Esophagus mucosa (tissue), 1 donor: ENCODE measurements at places on chromosomes 16 and 17.
A peak's percentile ranks its signal among the peaks of the same experiment; 100 is the strongest.

DNA sequence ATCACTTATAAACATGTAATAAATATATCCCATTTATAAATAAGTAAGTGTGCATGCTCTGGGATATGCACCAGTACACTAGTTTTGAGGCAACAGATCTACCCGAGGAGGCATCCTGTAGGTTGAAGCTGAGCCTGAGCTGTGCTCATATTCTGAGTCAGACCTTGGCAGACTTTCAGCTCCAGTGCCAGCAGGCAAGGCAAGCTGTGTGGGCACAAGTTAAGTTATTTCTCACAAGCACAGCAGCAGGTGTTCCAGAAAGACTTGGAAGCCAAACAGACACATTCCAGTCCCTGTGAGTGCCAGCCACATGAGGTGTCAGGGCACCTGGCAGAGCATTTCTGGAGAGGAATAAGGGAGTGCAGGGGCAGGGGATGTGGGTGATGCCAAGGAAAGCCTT, 1.3 kb upstream of the CLEC19A start:
- ATAC-seq = peak; percentile 88

GRCh38 chr17:38961413-38961812, 5.8 kb downstream of the FBXO47 start:
- no peak for ATAC-seq

GRCh38 chr16:17304491-17305119, 166.2 kb downstream of the XYLT1 start:
- peak; percentile 83 for ATAC-seq

GRCh38 chr16:56368545-56368944, 56.8 kb downstream of the AMFR start:
- ATAC-seq = no peak

GRCh38 chr16:78816499-78817195, 717.2 kb downstream of the WWOX start:
- no peak for ATAC-seq

- ATAC-seq = peak; percentile 71
These were observed 7.8 kb downstream of the CLCN7 start for GRCh38 chr16:1466968-1467521.

DNA sequence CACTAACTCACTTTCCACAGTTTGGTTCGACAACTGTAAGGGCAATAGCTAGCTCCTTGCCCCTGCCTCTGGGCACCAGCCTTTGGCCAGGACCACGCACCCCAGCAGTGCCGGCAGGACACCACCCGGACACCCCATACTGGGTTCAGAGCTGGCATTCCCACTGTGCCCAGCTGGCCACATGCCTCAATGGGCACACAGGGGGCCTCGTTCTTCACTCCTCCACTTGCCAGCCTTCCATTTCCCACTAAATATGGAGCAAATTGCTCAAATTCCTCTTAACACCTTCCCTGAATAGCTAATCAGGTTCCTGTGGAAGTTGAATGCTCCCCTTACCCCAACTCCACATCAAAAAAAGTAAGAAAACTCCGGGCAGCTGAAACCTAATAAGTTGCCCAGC, 52.5 kb downstream of the PIPOX start:
- no peak for ATAC-seq

GRCh38 chr16:79592186-79592585, 8.4 kb downstream of the MAF start:
- no peak for ATAC-seq

DNA sequence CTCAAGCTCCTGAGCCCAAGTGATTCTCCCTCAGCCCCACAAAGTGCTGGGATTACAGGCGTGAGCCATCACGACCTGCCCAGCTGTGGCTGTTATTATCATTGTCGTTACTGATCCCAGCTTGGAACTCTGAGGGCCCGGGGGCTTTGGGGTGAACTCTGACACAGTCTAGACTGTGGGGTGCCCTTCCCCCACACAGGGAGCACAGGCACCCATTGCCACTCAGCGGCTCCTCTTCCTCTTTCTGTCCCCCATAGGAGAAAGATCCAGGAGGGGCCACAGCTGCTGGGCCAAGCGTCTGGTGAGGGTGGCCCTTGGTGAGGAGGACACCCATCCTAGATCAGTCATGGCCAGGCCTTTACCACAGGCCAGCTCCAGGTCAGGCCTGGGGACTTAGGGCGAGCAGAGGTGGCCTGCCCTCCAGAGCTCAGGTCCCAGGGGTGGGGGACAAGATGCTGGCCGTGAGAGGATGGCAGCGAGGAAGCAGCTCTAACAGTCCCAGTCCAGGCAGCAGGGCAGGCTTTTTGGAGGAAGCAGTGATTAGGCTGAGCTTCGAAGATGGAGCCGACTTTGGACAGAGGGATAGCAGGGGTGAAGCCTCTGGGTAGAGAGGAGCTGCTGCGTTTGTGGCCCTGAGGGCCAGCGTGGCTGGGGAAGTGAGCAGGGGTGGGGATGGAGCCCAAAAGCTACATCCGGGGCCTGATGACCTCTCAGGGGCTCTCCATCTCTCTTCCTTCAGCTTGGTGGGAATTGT, 24.7 kb downstream of the TMEM235 start:
- ATAC-seq = no peak

GRCh38 chr17:58338841-58339754, 10.5 kb upstream of the TSPOAP1 start:
- ATAC-seq = peak; percentile 28

- no peak for ATAC-seq
These were observed 6.5 kb upstream of the OR2C1 start for GRCh38 chr16:3349175-3349574.

DNA sequence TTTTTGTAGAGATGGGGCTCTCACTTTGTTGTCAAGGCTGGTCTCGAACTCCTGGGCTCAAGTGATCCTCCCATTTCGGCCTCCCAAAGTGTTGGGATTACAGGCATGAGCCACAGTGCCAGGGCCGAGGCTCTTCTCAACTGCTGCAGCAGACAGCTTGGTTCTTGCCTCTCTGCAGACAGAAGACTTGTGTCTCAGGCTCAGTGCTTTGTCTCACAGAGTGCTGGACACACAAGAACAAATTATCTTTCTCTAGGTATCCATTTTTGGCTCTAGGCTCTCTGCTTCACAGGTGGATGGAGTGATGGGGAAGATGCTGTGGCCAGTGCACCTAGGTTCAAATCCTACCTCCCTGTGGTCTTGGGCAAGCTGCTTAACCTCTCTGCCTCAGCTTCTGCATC, 80.8 kb upstream of the RNU2-1 start:
- ATAC-seq = no peak

GRCh38 chr16:86513471-86514277, 3.3 kb downstream of the FOXF1 start:
- no peak for ATAC-seq

- peak; percentile 95 for ATAC-seq
These were observed 12.4 kb upstream of the CACNG4 start for GRCh38 chr17:66952031-66952524.

DNA sequence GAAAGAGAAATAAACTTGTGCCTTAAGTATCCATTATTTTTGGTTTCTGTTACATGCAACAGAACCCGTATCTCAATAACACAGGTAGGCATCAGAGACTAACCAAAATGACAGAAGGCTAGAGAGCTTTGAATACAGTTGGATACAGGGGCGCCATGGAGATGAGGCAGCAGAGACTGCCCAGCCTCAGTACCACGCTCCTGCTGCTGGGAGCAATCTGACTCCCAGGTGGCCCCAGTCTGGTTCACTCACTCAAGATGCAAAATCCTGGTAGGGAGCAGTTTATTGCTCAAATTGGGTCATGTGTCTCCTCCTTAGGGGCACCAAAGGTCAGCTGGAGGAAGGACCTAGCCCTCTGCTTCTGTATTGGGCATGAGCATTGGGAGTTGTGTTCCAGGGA, 218.9 kb downstream of the USP22 start:
- ATAC-seq = no peak

- ATAC-seq = no peak
These were observed 95.8 kb upstream of the CRHR1 start for GRCh38 chr17:45688353-45688752.

GRCh38 chr16:24670623-24671454, 58.6 kb upstream of the TNRC6A start:
- no peak for ATAC-seq

DNA sequence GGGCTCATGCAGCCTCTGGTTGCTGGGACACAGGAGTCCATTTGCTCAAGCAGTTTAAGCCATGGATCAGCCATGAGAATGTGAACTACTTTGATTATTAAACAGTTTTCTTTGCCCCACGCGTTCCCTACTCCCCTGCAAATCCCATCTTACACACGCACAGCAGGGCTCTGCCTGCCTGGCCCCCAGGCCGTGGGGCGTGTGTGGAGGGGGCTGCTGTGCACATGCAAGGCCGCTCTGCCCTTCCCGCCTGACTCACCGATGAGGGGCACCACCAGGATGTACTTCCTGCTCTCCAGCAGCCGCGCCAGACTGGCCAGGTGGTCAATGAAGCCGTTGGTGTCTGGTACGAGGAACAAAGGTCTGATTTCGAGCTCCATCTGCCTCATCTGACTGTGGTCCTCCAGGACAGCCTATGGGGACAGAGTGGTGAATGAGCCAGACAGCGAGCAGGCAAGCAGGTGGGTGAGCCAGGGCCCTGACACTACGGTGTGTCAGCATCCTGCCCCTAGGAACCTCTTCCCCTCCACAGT, 13.7 kb downstream of the HIC1 start:
- ATAC-seq = no peak

GRCh38 chr17:49437696-49438435, 23.2 kb upstream of the PHB1 start:
- no peak for ATAC-seq

DNA sequence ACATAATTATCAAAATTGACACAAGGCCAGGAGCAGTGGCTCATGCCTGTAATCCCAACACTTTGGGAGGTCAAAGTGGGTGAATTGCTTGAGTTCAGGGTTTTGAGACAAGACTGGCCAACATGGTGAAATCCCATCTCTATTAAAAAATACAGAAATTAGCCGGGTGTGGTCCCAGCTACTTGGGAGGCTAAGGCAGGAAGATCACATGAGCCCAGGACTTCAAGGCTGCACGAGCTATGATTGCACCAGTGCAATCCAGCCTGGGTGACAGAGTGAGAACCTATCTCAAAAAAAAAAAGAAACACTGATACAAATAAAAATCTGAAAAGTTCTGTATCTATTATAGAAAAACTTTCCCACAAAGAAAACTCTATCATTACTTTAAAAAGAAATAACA, 15.5 kb downstream of the MYH10 start:
- ATAC-seq = no peak

- peak; percentile 92 for ATAC-seq
These were observed 97.9 kb downstream of the FOXL1 start for GRCh38 chr16:86676254-86676670.

DNA sequence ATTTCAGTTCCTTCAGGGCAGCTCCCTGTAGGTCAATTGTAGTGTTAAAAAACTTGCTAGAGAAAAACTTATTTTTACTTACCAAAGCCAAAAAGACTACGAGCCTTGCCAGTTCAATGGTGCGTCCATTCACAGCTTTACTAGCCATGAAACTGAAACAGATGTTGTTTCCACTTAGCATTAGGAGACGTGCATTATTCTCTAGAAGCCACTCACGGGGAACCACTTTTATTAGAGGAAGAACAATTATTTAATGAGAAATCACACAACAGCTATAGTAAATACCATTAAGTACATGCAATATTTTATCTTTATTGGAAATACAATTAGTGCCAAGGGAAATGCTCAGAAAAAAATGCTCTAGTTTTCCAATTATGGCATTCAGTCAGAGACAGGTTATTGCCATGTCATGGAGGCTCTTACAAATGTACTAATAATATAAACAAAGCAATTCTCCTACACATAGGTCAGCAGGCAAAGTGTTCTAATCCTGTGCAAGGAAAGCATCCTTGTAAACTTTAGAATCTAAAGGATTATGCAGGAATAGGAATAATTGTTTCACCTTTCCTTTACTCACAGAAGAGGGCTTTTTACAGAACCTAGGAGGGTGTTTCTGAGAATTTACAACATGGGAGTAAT, 17.4 kb downstream of the LASP1NB start:
- no peak for ATAC-seq

GRCh38 chr17:31308372-31309334, 5.2 kb downstream of the EVI2B start:
- no peak for ATAC-seq

DNA sequence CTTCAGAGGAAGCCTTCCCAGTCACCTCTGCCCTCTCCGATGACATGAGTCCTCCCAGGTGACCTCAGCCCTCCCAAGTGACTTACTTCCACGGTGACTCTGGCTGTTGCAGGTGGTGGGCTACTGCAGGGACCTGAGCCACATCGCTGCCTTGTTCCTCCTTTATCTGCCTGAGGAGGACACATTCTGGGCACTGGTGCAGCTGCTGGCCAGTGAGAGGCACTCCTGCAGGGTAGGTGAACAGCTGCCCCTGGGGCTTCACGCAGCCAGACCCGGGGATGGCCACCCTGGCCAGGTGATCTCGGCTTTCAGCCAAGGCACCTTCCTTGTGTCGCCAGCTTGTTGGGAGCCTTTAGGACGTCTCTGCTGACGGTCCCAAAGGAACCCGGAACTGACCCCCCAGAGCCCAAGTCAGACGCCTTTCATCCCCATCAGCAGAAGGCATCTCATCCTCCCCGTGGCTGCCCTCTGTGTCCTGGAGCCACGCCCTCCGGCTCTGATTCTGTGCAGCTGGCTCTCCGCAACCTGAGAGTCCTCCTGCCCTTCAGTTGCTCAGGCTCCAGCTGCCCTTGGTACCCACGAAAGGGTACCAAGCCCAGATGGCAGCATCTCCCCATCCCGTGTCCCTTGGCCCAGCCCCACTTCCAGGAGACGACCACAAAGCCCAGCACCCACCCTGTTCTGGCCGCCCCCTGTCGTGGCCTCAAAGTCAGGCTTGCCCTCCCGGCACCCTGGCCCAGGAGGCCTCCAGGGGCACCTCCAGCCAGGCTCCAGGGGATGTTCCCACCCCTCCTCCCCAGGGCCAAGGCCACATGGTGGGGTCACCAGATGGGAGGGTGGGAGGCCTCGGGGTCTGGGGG, 81.7 kb downstream of the GOSR1 start:
- no peak for ATAC-seq

DNA sequence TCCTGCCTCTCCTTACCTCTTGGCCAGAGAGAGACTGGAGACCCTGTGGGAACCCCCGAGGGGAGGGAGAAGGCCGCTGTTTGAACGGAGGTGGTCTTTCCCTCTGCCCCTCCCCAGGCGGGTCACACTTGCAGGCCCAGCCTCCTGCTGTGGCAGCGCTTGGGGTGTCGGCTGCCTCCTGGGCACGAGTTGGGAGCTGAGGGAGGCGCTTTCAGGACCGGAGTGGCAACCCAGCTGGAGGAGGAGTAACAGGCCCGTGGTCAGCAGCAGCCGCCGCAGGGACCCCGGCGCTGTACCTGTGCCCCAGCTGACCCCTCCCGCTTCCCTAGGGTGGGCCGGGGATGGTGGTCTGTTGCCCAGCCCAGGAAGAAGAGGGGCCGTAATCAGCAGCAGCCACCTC, 278.3 kb downstream of the SEC14L1 start:
- ATAC-seq = no peak

GRCh38 chr17:58968426-58969061, 138.1 kb downstream of the TRIM37 start:
- ATAC-seq = no peak

DNA sequence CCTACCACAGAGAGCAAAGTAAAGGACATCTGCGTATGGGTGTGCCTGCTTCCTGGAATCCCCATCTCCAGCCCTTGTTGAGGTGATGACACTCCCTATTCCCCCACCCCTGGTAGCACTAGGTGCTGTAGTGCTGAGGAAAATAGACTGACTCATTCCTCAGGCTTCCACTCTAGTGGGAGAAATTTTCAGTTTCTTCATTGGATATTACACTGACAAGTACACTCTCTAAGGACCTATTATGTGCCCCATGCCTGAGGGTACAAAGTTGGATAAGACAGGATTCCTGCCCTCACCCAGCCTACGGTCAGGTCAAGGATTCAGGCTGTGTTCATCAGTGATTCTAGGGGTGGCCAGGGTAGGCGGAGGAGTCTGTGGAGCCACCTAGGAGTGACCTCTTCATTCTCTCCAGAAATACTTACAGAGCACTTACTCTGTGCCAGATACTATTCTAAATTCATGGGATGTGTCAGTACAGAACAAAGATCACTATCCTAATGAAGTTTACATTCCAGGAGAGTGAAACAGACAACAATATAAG, 4.5 kb upstream of the ZC3H7A start:
- no peak for ATAC-seq
